Lower leg skin (tissue), 4 donors: ENCODE measurements at places on chromosomes 1 and 21. TPM values are rescaled to one million over a fixed set of nuclear protein-coding genes. Genes with fewer than 3 reads are reported as not detected.

GRCh38 chr1:208595745-208596144 is 351.6 kb upstream of the PLXNA2 start:
- DNase-seq = no peak

MRPL39 gene
- 26.5 TPM for total RNA-seq

SZRD1 gene
- 54.0 TPM for total RNA-seq

DNA sequence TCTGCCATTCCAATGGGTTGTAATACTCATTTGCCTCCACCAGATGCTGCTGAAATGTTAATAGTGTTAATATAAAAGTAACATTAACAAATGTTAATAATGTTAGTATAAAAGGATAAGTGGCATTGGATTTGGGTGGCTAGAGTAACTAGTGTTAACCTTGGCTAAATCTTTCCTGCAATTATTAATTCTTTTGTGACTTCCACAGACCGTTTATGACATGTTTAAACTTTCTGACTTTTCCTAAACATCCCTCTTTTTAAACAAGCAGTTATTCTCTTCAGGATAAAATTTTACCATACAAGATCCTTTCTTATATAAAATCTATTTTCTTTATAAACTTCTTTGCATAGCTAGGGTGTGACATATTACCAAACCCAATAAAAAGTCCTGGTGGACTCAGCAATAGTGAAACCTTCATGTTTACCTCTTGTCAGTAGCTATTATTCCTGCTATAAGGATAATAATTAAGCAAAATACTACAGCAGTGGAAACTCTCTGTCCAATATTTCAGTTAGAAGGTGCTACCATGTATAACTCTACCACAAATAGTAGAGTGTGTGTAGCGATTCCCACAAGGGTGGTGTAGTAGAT is 41.5 kb downstream of the CCDC30 start:
- no peak for DNase-seq

GRCh38 chr1:169595764-169596711 is 9.8 kb upstream of the F5 start:
- no peak for DNase-seq

KLF17 gene
- total RNA-seq = not detected

- no peak for DNase-seq
Observed at GRCh38 chr1:5311147-5311546, 656.7 kb downstream of the AJAP1 start.

DNA sequence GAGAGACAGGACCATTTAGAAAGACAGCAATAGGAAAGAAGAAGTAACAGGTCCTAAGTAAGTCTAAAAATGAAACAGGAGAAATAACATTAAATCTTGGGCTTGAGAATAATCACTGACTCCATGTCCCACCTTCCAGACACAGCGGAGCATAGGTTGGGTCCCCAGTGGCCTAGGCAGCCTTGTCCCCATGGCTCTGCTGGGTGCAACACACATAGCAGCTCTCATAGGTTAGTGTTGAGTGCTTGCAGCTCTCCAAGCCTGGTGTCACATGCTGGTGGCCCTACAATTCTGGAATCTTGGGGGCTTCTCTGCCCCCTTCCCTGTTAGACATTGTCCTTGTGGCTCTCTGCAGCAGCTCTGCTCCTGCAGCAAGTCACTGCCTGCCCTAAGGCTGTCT is 952.8 kb upstream of the ADGRL2 start:
- no peak for DNase-seq
